ENCODE measurements at places on chromosomes 6 and 20.

DNA sequence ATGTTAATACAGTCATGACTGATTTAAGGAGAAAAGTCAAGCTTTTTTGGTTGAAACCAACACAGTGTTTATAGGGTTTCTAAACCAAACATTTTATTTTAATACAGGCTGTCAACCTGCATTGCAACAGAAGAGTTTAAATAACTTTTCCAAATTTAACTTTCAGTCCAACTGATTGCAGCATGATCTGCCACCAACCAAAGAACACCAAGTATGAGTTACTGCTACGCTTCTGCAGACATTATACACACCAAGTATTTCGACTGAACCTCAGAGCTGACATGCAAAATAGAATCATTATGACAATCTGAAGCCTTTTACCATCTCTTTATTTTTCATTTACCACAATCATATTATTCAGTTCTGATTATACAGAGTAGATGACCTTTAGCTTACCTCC is 151.2 kb upstream of the DST start:
- no peak for DNase-seq

DNA sequence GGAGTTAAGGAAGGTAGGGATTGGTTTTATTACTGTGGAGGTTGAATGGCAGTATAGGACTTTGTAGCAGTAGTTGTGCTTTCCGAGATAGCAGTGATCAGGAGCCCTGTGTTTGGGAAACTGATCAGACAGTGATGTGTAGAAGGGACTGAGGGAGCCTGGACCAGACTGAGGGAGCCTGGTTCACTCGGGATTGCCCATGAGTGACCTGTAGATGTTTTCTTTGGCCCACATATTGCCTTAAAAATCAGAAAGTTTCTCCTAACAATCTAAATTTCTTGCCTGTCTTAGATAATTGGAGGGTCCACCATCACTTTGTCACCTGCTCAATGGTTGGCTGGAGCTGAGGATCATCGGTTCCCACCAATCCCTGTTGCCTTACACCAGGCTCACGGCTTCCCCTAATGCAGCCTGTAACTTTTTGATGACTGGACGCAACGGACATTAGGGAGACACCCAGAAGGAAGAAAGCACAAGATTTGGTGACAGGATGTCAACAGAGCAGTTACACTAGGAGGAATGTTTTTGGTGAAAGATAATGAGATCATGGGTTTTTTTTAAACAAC is 1.1 kb downstream of the CDS2 start:
- no peak for DNase-seq

- no peak for DNase-seq
Measured at GRCh38 chr6:146295695-146296094, 247.9 kb upstream of the RAB32 start.

GRCh38 chr6:42295677-42296076 is 78.0 kb upstream of the MRPS10 start:
- no peak for DNase-seq

DNA sequence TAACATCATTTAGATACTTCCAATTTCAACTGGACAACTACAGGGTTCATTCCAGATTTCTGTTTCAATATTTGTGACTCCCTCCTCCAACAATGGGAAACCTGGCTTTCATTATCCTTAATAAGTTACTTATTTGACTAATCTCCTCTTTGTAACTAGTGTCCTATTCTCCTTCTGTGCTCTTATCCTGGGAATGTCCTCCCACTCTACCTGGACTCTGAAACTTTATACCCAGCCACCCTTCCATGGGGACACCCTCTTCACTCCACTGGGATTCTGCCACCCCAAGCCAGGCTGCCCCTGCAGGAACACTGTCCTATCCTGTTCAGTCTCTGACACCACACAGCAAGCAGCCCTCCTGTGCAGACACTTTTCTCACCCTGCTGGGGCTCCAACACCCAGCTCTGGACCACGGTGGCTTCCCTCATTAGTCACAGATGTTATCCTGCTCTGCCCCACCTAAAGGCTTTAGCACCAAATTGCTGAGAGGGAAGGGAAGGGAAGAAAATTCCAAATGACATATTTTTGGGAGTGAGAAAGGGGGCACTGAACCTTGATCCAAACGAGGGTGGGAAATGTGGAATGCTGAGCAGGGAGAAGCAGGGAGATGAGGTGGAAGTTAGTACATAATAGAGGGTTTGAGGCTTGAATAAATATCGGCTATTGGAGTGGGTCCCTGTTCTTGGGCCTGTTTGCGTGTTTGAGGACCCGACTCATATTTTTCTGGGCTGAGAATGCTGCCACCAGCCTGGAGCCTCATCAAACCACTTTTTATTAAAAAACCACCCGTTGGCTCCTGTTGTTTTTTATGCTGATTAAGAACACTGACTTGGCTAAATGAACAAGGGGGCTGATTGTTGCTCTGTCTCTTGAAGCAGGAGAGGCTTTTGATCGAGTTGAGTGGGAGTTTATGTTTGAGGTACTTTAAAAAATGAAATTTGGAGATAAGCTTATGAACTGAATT is 54.0 kb upstream of the AKIRIN2 start:
- DNase-seq, result no peak

DNA sequence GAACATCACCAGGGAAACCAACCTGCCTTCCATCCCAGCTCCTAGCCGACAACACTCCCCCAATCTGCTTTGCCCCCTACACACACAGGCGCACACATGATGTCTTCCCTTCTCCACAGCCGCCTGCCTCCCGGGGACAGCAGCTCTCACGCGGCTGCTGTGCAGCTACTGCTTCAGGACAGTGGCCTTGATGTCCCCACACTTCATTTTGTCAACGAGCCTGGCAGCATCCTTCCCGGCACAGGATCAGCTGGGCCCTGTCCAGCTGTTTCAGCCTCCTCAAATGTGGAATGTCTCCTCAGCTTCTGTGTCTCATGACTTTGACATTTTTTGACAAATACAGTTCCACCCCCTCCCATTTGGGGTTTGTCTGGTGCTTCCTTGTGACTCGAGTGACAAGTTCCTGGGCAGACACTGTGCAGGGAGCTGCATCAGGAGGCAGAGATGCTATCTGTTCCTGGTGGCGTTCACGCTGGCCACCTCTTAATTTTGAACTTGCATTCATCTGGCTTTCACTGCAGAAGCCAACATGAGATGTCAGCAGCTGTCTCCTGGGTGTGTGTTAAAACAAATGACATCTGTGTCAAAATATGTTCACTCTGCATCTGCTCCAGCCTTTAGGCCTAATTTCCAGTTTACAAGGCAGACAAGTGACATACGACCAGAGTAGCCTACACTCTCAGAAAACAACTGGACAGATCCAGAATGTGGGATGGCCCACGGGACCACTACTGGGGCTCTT is 57.2 kb downstream of the GINS1 start:
- no peak for DNase-seq

DNA sequence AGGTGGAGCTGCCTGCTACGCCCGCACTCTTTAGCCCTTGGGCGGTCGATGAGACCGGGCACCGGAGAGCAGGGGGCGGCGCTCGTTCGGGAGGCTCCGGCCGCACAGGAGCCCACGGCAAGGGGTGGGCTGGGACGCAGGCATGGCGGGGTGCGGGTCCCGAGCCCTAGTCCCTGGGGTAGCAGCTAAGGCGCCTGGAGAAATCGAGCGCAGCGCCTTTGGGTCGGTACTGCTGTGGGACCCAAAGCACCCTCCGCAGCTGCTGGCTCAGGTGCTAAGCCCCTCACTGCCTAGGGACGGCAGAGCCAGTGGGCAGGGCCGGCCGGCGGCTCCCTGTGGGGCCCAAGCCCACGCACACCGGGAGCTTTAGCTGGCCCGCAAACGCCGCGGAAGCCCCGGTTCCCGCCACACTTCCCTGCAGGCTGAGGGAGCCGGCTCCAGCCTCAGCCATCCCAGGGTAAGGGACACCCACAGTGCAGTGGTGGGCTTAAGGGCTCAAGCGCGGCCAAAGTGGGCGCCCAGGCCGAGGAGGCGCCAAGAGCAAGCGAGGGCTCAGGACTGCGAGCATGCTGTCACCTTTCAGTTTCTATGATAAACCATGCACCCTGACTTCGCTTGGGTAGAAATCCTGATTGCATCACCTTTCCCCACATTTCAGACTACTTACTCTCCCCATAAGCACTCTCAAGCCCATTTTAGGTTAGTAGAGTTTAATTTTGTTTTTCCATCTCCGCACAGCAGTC is 52.0 kb downstream of the MYLIP start:
- no peak for DNase-seq

DNA sequence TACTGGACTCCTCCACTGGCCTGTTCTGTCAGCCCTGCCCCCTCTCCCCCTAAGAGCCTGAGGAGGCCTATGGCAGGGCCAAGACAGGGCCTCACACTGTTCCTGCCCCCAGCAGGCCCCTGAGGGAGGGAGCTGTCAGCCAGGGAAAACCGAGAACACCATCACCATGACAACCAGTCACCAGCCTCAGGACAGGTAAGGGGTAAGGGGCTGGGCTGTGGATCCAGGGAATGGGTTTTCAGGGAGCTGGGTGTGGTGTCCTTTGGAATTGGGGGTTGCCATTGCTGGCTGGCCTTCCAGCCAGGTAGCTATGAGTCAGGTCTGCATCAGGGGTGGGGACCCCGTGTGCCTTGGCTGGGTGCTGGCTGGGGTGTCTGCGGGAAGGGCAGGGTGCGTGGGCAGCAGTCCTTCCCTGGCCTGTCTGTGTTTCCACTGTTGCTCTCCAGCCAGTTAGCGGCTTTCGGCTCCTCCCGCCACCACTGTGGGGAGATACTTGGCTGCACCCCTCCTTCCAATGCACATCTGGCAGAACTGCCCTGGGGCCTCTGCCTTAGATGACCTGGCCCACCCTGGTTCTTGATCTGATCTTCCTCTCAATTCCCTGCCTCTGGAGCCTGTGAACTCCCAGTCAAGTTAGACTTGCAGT is 3.9 kb downstream of the SLC29A1 start:
- DNase-seq, result no peak

- DNase-seq, result no peak
Measured at GRCh38 chr6:39312912-39313525, 1.2 kb downstream of the KCNK17 start.

DNA sequence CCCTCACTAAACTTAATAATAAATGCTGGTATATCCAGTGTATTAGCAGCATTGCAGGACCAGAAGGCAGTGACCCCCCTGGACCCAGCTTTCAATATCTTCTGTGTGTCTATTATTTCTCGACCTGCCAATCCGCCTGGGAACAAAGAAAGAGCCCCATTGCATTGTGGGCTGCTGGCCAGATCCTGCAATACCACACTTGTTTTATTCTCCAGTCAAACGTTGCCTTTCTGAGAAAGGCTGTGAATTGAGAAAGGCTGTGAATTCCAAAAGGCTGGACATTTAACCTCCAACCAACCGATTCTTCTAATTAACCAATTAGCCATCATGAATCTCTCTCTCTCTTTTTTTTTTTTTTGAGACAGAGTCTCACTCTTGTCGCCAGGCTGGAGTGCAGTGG is 1.5 kb upstream of the MTO1 start:
- DNase-seq, result no peak

- no peak for DNase-seq
Measured at GRCh38 chr6:132218059-132218696, 183.1 kb downstream of the MOXD1 start.

DNA sequence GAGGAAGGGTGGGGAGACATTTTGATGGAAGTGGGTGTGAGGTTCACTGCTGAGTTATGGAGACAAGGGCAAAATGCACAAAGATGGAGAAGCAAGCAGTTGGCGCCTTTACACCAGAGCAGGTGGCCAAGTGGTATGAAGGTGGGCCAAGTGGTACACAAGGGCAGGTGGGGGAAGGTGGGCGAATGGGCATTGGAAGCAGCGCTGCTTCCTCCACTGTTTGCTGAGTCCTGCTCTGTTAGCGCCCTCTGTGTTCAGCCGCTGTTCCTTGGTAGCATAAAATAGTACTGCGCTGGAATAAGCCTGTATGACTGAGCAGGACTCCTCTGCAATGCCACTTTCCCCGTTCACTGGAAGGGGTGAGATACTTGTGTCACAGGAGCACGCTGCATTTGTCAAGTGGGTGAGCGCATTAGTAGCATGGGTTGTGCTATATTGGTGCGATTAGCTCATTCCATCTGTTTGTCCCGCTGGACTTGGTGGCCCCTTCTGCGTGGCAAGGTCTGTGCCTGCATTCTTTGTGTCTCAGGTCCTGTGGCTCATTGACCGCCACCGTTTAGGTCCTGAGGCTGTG is 116.4 kb downstream of the TOX2 start:
- no peak for DNase-seq

DNA sequence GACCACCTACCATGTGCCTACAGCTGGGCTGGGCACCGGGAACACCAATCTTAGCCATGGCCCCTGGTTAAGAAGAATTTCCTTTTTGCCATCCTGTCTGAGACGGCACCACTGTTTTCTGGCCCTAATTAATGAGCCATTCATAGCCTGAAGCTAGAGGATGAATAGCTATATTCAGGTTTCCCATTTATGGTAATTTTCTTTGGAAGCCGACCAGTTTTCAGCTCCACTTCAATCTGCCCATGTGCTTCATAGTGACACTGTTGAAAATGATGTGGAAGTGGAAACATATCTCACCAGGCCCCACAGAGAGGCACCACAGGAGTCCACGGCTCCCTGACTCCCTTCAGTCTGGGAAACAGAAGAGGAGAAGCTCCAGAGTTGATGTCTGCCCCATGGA is 22.6 kb upstream of the ULBP3 start:
- no peak for DNase-seq

- no peak for DNase-seq
Measured at GRCh38 chr6:74939721-74940620, 265.9 kb downstream of the COL12A1 start.

DNA sequence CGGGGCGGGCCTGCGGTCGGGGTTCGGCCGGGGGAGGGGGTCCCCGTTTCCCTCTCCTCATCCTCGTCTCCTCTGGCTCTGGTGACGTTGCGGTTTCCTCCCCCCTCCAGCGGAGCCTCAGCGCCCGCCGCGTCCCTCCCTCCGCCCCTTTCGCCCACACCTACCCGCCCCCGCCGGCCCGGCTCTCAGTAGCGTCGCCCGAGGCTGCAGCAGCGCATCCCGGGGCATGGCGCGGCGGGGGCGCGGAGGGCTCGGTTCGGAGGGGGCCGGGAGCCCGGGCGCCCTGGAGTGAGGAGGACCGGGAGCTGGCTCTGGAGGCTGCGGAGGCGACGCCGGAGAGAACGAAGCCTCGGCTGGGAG is at the start of gene DSE:
DSE (plus strand) TSS at position 188 of the 360 bp plus-strand sequence. CDS start 28,304 bp downstream, outside the sequence.
- peak; percentile 73 for DNase-seq

GRCh38 chr20:24472426-24472825 is 3.0 kb downstream of the SYNDIG1 start:
- DNase-seq, result no peak

DNA sequence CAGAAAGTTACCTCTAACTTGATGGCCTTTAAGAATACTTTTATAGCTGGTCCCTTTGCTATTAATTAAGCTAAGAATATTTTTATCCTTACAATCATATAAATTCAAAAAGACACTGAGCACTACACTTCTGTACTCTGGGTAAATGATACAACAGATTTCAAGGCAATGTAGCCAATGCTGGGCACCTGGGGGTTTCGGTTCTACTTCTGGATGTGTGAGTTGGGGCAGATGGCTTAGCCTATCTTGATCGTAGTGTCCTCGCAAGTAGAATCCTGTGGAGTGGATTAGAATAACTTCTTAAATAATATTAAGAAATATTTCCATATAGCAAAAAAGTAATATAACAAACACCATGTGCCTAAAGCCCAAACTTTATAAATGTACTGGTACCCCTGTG is 96.9 kb upstream of the NT5E start:
- DNase-seq, result no peak
